Stimulated activated CD8-positive, alpha-beta memory T cell treated with anti-CD3 and anti-CD28 coated beads, Interleukin-4, amount 100 ng/mL, for 48 hours (primary cell): ENCODE measurements at places on chromosomes 1 and 21.

DNA sequence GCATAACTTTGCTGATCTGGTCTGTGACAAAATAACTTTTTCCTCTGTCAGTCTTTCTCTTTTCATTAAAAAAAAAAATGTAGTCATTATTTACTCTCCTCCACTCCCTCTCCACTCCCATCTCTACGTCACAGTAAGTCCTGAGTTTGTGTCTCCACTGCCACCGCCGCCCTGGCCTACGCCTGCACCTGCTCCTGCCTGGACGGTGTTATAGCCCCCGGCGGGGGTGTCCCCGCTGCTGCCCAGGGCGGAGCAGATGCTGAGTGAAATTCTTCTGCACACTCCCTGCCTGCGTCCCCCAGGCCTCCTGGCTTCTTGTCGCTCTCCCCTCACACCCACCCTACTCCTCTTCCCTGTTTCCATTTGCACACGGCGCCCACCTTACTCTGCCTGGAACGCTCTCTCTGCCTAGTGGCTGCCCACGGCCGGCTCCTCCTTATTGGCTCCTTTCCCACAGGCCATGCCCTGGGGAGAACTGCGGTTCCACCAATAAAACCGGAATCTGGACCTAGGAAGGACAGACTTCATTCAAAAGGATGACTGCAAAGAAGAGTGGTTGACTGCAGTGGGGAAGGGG lies 55.2 kb upstream of the C1orf174 start:
- no peak for DNase-seq

GRCh38 chr1:183562701-183563100 lies 27.6 kb downstream of the NCF2 start:
- no peak for DNase-seq

DNA sequence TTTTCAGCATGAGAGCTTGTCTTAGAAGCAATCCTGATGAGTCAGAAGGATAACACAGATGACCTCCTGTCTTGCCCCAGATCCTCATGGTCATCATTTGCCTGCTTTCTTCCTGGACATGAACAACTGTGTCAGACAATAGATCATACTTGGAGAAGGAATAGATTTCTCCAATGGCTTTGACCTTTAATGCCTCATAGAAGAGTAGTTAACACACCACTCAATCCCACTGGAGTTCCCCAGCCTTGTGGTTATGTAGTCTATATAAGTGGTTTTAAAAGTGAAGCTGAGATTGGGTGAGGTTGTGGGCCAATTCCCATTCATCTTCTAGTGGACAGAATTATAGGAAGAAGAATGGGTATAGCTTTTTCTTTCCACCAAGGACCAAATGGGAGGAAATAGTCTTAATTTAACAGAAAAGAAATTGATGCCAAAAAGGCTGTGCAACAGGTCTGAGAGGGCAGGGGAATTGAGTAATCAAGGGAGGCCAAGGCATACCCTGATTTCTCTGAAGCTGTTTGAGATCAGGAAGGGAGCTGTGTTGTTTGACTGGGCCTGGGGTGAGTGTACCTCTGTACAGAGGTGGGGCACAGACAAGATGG lies 14.4 kb downstream of the PRCC start:
- DNase-seq: no peak

- no peak for DNase-seq
Observed at GRCh38 chr1:119007670-119008482, 19.7 kb upstream of the TBX15 start.
